ENCODE measurements at places on chromosomes 12 and 14. TPM values are rescaled to one million over a fixed set of nuclear protein-coding genes. Genes with fewer than 3 reads are reported as not detected.

DNA sequence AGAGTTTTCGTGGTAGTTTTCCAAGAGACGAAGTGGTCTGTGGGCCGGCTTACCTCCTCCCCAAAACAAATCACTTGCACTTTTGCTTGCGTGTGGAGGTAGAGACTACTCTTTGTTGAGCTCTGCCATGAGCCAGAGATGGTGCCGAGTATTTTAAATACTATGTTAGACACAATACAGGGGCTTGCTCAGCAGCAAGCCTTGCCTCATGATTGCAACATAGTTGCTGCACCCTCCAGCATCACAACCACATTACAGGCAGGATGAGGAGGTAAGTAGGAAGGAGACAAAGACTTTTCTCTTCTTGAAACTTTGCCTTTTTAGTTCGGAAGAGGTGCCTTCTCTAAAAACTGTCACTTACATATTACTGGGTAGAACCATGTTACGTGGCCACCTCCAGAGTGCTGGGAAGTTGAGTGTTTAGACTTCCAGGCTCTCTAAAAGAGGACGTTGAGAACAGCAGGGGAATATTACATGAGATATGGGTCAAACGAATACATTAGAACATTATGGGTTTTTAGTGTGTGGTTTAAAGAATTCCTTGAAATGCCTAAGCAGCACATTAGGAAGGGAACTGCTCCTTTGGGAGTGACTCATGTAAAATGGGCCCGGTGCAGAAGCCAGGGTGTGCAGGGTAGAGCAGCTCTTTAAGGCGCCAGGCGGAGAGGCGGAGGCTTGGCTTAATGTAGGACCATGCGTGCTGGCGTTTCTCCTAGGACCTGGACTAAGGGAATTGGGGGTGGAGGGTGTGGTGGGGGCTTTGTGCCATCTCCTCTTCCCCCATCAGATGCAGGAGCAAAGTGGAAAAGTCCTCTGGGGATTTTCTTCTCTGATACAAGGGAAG is 110.6 kb upstream of the PRMT8 start:
- no peak overlapping the region for H3K4me3 ChIP-seq
- H3K27me3 ChIP-seq = peaks cover 5% of the 10 kb centered on the region
- H3K36me3 ChIP-seq = no peaks in the 10 kb centered on the region
- peaks cover 7% of the 10 kb centered on the region for H3K4me1 ChIP-seq
- no peak for DNase-seq

GRCh38 chr14:91946622-91947474 is 646 bp downstream of the FBLN5 start:
- peaks cover 28% of the 10 kb centered on the region for H3K27me3 ChIP-seq
- DNase-seq = no peak
- H3K36me3 ChIP-seq = no peaks in the 10 kb centered on the region

GRCh38 chr12:93005928-93006392 is 76.9 kb upstream of the EEA1 start:
- H3K27me3 ChIP-seq = no peaks in the 10 kb centered on the region
- H3K4me3 ChIP-seq = no peak overlapping the region
- H3K27ac ChIP-seq = no peak overlapping the region

- H3K36me3 ChIP-seq = peaks cover 15% of the 10 kb centered on the region
- H3K4me3 ChIP-seq = no peak overlapping the region
- H3K27ac ChIP-seq = peak overlapping the region; percentile 47
Measured at GRCh38 chr12:7929083-7929792, 6.7 kb downstream of the SLC2A3 start.

DNA sequence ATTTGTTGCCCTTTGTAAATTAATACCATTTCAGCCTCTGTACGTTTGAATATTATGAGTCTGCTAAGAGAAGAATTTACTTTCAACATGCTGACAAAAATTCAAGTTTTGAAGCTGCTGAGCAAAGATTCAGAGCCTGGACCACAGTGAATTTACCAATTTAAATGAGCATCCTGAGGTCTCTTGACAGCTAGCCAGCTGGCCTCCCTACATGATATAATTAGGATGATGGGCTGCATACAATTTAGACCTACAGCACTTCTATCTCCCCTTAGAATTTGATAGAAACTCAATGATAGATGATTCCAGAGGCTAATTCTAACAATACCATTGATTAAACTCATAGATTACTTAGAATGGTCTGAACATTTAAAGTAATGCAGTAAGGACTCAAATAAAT is 10.0 kb upstream of the EEA1 start:
- no peaks in the 10 kb centered on the region for H3K27me3 ChIP-seq
- H3K4me3 ChIP-seq = no peak overlapping the region
- H3K4me1 ChIP-seq = peaks cover 20% of the 10 kb centered on the region
- H3K36me3 ChIP-seq = no peaks in the 10 kb centered on the region

The TUBA1C gene
- polyA plus RNA-seq = 1,709 TPM

- H3K4me1 ChIP-seq = peaks cover 17% of the 10 kb centered on the region
- no peak overlapping the region for H3K4me3 ChIP-seq
- no peaks in the 10 kb centered on the region for H3K27me3 ChIP-seq
- no peaks in the 10 kb centered on the region for H3K36me3 ChIP-seq
- H3K27ac ChIP-seq = no peak overlapping the region
Measured at GRCh38 chr12:116556964-116557698, 2.0 kb upstream of the MAP1LC3B2 start.

- H3K4me3 ChIP-seq = no peak overlapping the region
- no peak overlapping the region for H3K27ac ChIP-seq
- no peaks in the 10 kb centered on the region for H3K36me3 ChIP-seq
- H3K27me3 ChIP-seq = no peaks in the 10 kb centered on the region
- H3K4me1 ChIP-seq = no peaks in the 10 kb centered on the region
Measured at GRCh38 chr12:4979737-4980136, 63.9 kb upstream of the KCNA5 start.

The FAM186B gene
- polyA plus RNA-seq = 0.13 TPM

The APOF gene
- polyA plus RNA-seq = not detected

The KLRC4 gene
- polyA plus RNA-seq = not detected

- H3K4me3 ChIP-seq = no peak overlapping the region
- no peaks in the 10 kb centered on the region for H3K4me1 ChIP-seq
- H3K27ac ChIP-seq = no peak overlapping the region
- no peaks in the 10 kb centered on the region for H3K27me3 ChIP-seq
Measured at GRCh38 chr12:71476513-71476912, 36.9 kb downstream of the LGR5 start.

DNA sequence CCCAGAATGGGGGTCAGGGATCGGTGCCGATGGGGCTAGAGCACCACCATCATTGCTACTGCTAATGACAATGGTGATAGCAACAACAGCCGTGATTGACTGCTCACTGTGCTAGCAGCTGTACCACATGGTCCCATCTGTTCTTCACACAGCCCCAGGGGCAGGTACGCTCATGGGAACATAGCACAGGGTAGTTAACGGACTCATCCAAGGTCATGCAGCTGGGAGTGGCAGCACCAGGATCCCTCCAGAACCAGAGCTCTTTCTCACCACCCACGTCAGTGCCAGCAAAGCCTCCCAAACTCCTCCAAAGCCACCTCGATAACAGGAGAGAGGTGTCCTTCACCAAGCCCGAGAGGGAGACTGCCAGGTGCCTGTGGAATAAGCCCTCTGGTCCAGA is 11.2 kb upstream of the DYNC1H1 start:
- peaks cover 6% of the 10 kb centered on the region for H3K4me1 ChIP-seq
- H3K4me3 ChIP-seq = no peak overlapping the region
- DNase-seq = no peak
- no peak overlapping the region for H3K27ac ChIP-seq

- peaks cover 10% of the 10 kb centered on the region for H3K4me1 ChIP-seq
- H3K27ac ChIP-seq = peak overlapping the region; percentile 80
- no peaks in the 10 kb centered on the region for H3K36me3 ChIP-seq
Measured at GRCh38 chr14:35808076-35808637, 938 bp downstream of the RALGAPA1 start.

The SYCP3 gene
- 0.13 TPM for polyA plus RNA-seq
